ENCODE measurements at places on chromosomes 4 and X. TPM values are rescaled to one million over a fixed set of nuclear protein-coding genes. Genes with fewer than 3 reads are reported as not detected.

DNA sequence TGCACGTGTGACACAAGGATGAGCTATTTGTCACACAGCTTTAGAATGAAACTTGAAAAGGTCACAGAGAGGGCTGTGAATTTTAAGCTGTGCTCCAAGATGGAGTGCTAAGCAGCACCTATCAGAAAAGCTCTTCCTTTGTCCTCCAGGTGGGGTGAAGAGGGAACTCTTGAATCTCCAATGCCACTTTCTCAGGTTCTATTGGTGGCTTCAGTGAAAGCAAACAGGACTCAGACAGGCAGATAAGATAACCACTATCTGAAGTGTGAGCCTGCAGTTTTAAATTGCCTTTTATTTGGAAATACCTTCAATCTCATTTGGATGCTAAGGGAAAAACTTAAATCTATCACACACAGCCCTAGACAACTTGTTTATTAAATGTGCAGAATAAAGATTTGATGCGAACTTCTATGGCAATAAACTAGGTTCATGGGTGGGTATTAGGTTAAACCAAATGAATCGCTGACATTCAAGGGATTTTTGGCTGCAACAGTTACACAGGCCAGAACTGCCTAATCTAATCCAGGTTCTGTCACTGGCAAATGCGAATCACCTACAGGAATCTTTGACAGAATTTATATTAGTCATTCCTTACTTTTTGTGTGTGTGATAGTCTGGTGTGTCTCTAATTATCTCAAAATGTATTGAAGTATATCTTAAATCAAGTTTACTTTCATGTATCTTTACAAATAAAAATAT is 13.6 kb upstream of the PDGFRA start:
- no peak for DNase-seq

GRCh38 chr4:118865091-118865708 is 23.5 kb upstream of the SYNPO2 start:
- DNase-seq = peak; percentile 59

- peak; percentile 81 for DNase-seq
Observed at GRCh38 chr4:4969298-4969697, 50.0 kb downstream of the CYTL1 start.

GRCh38 chrX:11890836-11891514 is 132.9 kb downstream of the MSL3 start:
- peak; percentile 18 for DNase-seq

DNA sequence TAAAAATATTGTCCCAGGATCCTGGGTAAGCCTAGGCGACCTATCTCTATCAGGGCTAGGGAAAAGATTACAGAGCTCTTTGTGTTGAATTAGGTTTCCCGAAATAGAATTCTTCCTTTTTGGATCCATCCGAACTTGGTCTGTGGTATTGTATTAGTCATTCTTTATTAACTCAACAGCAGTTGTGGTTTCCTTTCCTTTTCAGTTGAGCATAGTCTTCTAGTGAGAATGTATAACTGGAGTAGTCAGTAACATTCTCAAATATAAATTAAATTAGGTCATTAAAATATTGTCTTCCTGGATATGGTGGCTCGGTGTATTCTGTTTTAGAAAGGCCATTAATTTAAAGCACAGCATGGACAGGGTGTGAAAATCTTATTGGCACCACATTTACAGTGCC is 520.4 kb downstream of the NLGN4X start:
- no peak for DNase-seq

- DNase-seq = peak; percentile 53
Observed at GRCh38 chrX:151753313-151754046, 18.9 kb downstream of the CNGA2 start.

GRCh38 chr4:119659576-119659975 is 31.0 kb upstream of the PDE5A start:
- no peak for DNase-seq

GRCh38 chrX:13085526-13085925 is 41.1 kb upstream of the FAM9C start:
- no peak for DNase-seq

- no peak for DNase-seq
Observed at GRCh38 chrX:110796407-110796697, 735 bp upstream of the CHRDL1 start.

DNA sequence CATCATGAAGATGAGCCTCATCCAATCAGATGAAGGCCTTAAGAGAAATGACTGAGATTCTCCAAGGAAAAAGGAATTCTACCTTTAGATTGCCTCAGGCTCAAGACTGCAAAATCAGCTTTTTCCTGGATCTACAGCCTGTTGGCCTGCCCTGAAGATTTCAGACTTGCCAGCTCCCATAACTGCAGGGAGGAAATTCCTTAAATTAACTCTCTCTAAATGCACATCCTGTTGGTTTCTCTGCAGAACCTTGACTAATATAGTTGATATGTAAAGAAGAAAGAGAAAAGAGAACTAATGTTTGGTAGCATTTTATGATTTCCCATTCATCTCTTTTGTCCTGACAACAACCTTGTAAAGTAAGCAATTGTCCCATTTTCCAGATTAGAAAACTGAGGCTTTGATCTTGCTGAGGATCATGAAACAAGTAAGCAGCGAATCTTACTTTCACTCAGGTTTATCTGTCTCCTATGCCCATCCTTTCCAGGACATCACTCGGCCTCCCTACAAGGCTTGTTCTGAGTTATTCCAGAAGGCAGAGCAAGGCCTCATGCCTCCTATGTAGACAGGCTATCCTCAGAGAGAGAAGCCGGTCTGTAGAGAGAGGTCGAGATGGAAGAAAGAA is 115.0 kb upstream of the LDB2 start:
- no peak for DNase-seq

DNA sequence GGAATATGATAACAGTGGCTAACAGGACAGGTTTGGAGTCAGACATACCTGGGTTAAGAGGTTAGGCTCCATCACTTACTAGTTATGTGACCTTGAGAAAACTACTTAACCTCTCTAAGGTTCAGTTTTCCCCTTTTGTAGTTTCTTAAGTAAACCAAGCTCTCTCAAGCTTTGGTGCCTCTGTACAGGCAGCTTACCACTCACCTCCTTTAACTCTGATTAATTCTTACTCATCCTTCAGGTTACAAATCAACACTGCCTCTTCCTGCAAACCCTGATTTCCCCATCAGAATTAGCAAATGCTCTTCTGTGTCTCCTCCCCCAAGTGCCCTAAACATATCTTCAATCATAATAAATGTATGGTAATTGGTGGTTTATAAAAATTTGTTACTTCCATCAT is 3.5 kb upstream of the SERTM2 start:
- DNase-seq = no peak

GRCh38 chr4:118823471-118823870 is 12.5 kb downstream of the SEC24D start:
- no peak for DNase-seq

GRCh38 chrX:28126886-28127285 is 145.6 kb upstream of the DCAF8L1 start:
- no peak for DNase-seq

DNA sequence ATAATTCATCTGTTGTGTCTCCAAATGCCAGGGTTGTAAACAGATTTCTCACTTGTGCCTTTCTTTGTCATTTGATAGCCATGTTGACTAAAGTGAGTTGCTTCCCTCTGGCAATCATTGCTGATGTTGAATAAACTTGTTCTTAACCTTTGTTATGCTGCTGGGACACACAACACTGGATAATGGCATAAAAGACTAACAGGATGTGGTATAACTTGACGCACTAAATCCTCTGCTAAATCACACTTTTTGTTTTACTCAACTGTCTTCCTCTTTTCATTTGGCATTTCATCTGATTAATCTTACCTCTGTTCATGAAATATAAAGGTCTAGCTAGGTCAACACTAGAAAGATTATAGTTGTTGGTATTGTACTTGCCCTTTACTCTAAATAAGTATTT is 17.6 kb upstream of the CXCL5 start:
- DNase-seq = no peak

- no peak for DNase-seq
Observed at GRCh38 chr4:180336494-180337090, 1906.6 kb upstream of the TENM3 start.

The PPARGC1A gene
- total RNA-seq = 10.1 TPM

The MRFAP1 gene
- total RNA-seq = 433 TPM

The DCX gene
- total RNA-seq = not detected

The MAGED2 gene
- 300 TPM for total RNA-seq

The SLITRK4 gene
- total RNA-seq = 34.6 TPM

The ASB9 gene
- total RNA-seq = 2.3 TPM

The NDST4 gene
- not detected for total RNA-seq
